ENCODE measurements at places on chromosomes 11 and 22. TPM values are rescaled to one million over a fixed set of nuclear protein-coding genes. Genes with fewer than 3 reads are reported as not detected.
A peak's percentile ranks its signal among the peaks of the same experiment; 100 is the strongest.

DNA sequence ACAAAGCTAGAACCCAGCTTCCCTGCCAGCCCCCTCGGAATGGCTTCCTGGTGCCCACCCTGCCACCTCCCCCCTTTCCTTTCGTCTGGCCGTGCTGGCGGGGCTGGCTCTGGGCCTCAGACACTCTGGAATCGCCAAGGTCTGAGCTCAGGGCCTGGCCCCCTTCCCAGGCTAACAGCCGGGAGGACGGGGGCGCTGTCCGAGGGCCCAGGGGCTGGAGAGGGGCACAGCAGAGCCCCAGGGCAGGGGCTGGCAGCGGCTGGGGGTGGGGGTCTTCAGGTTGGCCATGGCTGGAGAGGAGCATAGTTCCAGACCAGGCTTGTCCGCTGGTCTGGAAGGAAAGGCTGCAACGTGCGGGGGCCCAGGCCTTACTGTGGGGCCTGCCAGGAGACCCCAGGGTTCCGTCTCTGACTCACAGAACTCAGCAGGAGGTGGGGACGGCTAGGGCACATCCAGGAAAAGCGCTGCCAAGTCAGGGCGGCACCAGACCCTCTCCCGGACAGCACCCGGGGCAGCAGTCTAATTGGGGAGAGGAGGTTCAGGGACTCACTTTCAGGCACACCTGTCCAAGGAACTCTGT lies 861 bp upstream of the LTBP3 start:
- H3K27ac ChIP-seq = peak overlapping the region; percentile 87
- H3K36me3 ChIP-seq = no peaks in the 10 kb centered on the region
- peaks cover 41% of the 10 kb centered on the region for H3K4me1 ChIP-seq
- H3K4me3 ChIP-seq = peak overlapping the region; percentile 59

- peaks cover 15% of the 10 kb centered on the region for H3K4me1 ChIP-seq
- no peak for DNase-seq
- H3K27ac ChIP-seq = no peak overlapping the region
- H3K36me3 ChIP-seq = no peaks in the 10 kb centered on the region
These were observed 134.1 kb downstream of the COMMD9 start for GRCh38 chr11:36155124-36155561.

DNA sequence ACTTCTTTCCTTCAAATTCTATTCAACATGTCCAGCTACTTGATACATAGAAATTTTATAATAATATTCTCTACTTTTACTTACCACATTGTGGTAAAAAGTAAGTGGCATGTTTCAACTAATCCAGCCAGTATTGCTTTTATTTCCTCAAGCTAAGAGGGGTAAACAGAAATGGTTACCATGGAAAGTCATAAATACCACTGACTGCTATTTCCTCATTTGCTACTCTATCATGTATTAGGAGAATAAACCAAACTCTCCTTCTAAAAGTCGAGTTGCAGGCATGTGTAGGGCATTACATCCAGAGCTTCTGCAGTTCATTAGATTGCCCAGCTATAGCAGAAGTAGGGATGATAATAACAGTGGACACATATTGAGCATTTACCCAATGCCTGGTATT lies 208.4 kb downstream of the MAML2 start:
- H3K4me3 ChIP-seq = no peak overlapping the region
- no peaks in the 10 kb centered on the region for H3K27me3 ChIP-seq
- no peak for DNase-seq
- peaks cover 19% of the 10 kb centered on the region for H3K4me1 ChIP-seq

The PNPLA5 gene
- total RNA-seq = not detected

The PANX3 gene
- total RNA-seq = not detected

The TYR gene
- not detected for total RNA-seq

The C11orf52 gene
- 1.5 TPM for total RNA-seq

The GRAMD1B gene
- total RNA-seq = 12.8 TPM
